ENCODE measurements at places on chromosomes 4 and X.

GRCh38 chr4:133148690-133149363 is at the start of gene PCDH10:
Gene PCDH10, plus strand, starts transcription at chr4:133149294. Its CDS starts 847 bp downstream, at chr4:133150141.
- peak; percentile 84 for DNase-seq
- peaks cover 71% of the 10 kb centered on the region for H3K4me1 ChIP-seq
- H3K4me3 ChIP-seq, result peak within 1 kb of the TSS; percentile 62
- H3K27me3 ChIP-seq, result peaks cover 100% of the 10 kb centered on the region
- H3K36me3 ChIP-seq, result no peaks in the 10 kb centered on the region
- no peak within 1 kb of the TSS for H3K27ac ChIP-seq

DNA sequence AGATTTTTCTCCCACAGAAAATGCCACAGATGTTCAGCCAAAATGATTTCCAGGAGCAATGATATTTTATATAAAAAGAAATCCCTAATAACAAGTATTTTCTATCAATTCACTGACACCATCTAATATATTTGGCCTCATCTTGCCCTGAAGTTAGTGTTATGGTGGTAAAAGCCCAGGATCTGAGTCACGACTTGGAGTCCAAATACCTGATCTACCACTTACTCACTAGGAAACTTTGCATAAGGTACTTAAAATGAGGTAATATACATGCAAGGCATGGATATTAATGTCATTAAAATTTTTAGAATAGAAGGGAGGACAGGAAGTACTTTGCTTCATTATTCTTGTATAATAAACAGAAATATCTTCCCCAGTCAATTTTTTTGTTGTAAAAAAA is 16.3 kb downstream of the PPP3CA start:
- no peaks in the 10 kb centered on the region for H3K36me3 ChIP-seq
- peaks cover 46% of the 10 kb centered on the region for H3K4me1 ChIP-seq
- no peak overlapping the region for H3K27ac ChIP-seq

- H3K4me3 ChIP-seq, result no peak overlapping the region
- no peaks in the 10 kb centered on the region for H3K36me3 ChIP-seq
- peaks cover 15% of the 10 kb centered on the region for H3K4me1 ChIP-seq
- no peak for DNase-seq
These were observed 92.2 kb downstream of the NHSL2 start for GRCh38 chrX:72002875-72003274.

DNA sequence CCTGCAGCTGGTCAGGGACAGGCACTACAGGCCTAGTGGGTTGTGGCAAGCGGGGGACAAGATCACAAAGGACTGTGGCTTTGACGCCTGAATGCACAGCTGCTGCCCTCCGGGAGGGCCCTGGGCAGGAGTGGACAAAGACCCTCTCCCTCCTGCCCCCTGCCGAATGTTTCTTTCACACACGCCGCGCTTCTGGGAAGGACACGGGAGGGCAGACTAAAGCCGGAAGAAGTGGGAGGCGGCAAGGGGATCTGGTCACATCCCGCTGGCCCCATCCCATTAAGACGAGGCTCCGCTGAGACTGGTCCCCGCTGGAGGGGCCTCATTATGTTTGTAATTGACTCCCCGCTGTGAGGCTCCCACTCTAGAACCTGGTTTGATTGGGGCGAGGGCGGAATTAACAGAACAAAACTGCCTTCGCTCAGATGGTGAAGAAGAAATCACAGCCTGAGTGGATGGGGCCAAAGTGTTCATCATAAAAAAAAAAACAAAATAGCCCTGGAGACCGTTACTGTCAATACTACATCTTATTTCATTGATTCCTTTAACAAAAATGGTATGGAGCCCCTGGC is 37.8 kb upstream of the PSAPL1 start:
- DNase-seq, result no peak
- no peak overlapping the region for H3K27ac ChIP-seq
- H3K36me3 ChIP-seq, result no peaks in the 10 kb centered on the region
- H3K4me1 ChIP-seq, result no peaks in the 10 kb centered on the region
- peaks cover 31% of the 10 kb centered on the region for H3K27me3 ChIP-seq

DNA sequence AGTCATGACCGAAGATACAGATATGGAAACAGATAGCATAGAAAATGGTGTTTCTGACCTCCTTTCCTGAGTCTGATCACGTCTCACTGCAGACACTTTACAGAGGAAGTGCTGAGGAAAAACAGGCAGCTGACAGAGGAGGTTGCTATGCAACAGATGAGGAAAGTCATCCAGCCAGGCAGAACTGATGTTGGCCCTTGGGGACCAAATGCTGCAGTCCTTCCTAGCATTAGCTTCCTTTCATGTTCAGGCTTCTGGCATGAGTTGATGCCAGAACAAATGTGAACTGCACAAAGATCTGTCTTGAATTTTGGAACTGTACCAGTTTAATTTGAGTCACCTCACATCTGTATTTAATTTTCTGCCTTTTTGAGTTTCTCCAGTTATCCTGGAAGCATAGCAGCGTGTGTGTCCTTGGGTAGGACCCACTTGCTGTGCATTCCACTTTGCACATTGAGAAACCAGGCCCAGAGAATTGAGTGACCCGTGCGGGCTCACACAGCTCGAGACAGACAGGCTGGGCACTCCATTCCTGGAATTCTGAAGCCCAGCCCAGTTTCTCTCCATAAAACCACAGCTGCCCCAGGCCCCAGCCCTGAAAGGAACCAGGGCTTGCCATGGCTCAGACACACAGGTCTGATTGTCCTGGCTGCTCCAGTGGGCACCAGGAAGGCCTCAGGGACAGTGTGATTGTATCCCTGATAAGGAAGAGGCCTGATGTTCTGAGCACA is 1.4 kb upstream of the MAGED1 start:
- H3K27me3 ChIP-seq, result no peaks in the 10 kb centered on the region
- no peaks in the 10 kb centered on the region for H3K36me3 ChIP-seq
- no peak overlapping the region for H3K4me3 ChIP-seq
- peak; percentile 17 for DNase-seq
- H3K4me1 ChIP-seq, result peaks cover 13% of the 10 kb centered on the region
- peak overlapping the region; percentile 71 for H3K27ac ChIP-seq

GRCh38 chr4:119872371-119873016 is 194.2 kb downstream of the MAD2L1 start:
- no peaks in the 10 kb centered on the region for H3K36me3 ChIP-seq
- H3K4me3 ChIP-seq, result no peak overlapping the region
- H3K4me1 ChIP-seq, result no peaks in the 10 kb centered on the region
